Hepatocyte (in vitro differentiated cells): ENCODE measurements at places on chromosomes 16 and 17.

- DNase-seq = peak; percentile 80
Observed at GRCh38 chr16:396605-397004, 394 bp upstream of the NME4 start.

GRCh38 chr16:7421578-7421977 lies 88.9 kb downstream of the RBFOX1 start:
- no peak for DNase-seq

DNA sequence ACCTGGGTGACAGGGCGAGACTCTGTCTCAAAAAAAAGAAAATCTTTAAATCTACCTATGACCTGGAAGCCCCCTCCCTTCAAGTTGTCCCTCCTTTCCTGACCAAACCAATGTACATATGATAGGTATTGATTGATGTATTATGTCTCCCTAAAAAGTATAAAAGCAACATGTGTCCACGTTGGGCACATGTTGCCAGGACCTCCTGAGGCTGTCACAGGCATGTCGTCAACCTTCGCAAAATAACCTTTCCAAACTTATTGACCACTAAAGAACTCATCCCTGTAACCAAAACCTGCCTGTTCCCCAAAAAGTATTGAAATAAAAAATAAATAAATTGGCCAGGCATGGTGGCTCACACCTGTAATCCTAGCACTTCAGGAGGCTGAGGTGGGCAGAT lies 4.4 kb downstream of the OXLD1 start:
- no peak for DNase-seq

DNA sequence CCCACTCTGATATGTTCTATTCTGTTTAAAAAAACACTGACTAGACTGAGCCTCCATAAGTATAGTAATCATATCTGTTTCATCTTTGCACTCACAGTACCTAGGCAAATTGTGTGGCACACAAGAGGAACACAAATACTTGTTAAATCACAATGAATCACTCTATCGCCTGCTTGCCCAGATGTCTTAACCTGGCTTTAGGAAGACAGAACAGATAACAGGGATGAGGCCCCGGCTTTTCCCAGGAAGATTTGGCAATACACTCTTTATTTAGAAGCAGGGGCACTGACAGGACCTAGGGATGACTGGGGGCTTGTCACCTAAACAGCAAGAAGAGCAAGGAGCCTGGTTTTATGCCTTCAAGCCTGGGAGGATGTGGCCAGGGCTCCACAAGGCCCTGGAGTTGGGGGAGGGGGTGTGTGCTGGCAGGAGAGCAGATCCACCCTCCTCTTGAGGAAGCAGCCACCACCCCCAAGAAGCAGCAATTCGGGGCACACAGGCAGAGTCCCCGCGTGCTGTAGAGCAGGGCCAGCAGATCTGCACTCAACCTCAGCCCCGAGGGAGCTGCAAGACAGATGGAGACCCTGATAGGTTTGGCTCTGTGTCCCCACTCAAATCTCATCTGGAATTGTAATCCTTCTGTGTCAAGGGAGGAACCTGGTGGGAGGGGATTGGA lies 41.0 kb upstream of the KSR1 start:
- no peak for DNase-seq

GRCh38 chr17:42193216-42193968 lies 902 bp downstream of the GHDC start:
- no peak for DNase-seq
